ENCODE measurements at places on chromosomes 3 and 15.

DNA sequence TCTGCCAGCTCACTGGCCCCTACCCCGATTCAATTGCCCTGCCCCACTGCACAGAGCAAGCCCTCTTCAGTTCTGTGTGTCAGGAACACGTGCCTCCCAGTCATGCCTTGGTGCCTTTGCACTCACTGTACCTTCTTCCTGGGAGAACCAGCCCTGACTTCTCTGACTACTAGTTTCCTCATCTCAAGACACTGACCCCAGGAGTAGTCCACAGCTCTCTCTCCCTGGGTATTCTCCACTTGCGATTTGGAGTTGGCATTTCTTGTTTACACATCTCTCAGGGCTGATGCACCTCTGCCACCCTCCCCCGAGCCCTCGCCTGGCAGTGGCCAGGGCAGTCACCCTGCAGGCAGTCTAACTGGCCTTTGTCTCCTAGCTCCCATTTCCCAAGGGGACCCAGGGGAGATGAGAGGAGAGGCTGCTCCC lies 5.7 kb downstream of the CISH start:
- DNase-seq: no peak

- DNase-seq: no peak
These were observed 50.5 kb upstream of the FBN1 start for GRCh38 chr15:48695827-48696573.

DNA sequence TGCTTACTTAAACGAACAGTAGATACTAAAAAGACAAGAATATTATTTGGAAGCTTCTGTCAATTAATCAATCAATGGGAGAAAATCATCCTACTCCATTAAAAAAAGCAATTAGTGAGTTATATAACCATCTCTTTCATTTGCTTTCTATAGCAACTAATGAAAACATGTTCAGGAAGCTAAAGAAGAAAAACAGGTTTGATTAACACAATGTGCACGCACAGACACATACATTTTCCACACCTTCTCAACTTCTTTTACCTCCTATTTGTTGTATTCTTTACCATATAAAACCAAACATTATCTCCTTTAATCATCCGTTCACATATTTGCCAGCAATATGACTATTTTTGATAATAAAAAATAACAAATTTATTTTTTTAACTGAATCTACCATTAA lies 111.3 kb downstream of the GBE1 start:
- DNase-seq: no peak

DNA sequence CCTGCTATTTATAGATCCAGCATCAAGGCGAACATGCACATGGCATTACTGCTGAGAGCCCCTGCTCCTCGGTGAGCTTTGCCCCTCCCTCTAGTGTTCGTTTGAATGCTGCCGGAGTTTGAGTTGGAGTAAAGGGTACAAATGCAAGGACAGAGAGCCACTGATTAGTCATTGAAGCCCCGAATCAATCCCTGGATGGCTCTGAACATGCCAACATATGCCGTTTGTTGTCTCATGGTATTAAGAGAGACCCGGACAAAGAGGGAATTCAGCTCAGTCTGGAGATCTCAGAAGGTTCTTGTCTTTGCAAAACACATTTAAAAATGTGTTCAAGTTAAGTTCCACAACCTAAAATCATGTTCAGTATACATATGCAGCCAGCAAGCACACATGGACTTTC lies 789.2 kb upstream of the NR2F2 start:
- no peak for DNase-seq

- no peak for DNase-seq
These were observed 392.4 kb upstream of the PROK2 start for GRCh38 chr3:72177075-72178050.

- peak; percentile 45 for DNase-seq
These were observed at the start of gene CTSH for GRCh38 chr15:78944669-78945407. TSS of gene CTSH (minus strand) at chr15:78945046. CDS start at chr15:78944981, 65 bp downstream.

GRCh38 chr3:114627770-114628169 lies 333.9 kb downstream of the TIGIT start:
- DNase-seq: no peak

- no peak for DNase-seq
These were observed 269.8 kb downstream of the CTNNB1 start for GRCh38 chr3:41469083-41469482.

DNA sequence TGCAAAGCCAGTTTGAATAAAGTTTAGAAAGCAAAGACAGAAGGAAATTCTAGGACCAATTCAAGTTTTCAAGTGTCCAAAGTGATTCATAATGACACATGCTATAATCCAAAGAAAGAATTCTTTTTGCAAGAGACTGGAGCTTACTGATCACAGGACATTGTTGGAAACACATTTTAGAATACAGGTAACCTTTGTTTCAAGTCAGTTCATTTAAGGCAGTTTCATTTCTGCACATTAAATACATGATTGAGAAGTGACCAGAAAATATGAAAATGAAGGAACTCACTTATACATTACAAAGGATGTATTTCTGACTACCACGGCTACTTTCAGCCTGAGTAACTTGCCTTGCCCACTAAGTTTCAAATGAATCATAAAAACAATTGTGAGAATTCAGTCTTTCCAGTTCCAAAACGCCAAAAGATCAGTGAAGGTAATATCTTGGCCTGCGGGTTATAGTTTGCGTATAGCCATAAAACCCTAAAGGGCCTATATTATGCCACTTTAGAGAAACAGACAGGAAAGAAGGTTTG lies 48.7 kb downstream of the PRICKLE2 start:
- no peak for DNase-seq

DNA sequence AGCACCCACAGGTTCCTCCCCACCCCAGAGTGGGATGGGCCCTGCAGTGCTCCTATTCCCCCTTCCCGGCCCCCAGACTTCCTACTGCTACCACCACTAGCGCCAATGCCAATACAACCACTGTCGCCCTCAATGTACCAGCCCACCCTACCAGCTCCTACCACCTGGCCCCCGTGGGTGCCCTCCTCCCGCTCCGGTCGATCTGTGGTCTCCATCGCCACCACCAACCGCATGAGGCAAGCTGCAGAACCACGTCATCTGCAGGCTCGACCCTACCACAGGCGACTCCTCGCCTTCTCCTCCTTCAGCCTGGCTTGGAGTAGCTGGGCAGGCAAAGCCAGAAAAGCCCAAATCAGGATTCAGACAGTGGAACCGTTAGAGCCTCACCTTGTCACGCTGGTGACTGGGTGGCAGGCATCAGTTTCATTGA lies 179.3 kb downstream of the POTEB3 start:
- no peak for DNase-seq

- DNase-seq: no peak
These were observed 28.3 kb downstream of the GAP43 start for GRCh38 chr3:115651599-115651998.

GRCh38 chr15:32683906-32684584 lies 33.8 kb upstream of the GREM1 start:
- DNase-seq: no peak

GRCh38 chr3:124767691-124768090 lies 37.4 kb downstream of the UMPS start:
- DNase-seq: no peak

DNA sequence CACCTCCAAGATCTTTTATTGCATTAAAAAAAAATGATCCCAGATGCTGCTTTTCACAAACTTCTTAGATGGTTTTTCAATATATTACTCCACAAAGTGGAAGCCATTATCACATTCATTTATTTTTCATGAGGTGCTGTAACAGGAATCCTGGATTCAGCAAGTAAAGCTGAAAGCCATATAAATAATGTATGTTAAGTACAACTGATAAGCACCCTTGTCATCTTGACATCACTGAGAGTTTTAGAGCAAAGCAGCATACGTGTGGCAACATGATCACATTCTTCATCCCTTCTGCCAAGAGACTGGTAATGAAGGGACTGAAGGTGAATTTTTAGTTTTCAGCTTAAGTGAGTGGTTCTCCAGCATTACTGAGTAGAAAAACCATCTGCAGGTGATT lies 44.9 kb upstream of the LRRFIP2 start:
- no peak for DNase-seq

- no peak for DNase-seq
These were observed 4.0 kb downstream of the RASSF1 start for GRCh38 chr3:50336452-50337174.

DNA sequence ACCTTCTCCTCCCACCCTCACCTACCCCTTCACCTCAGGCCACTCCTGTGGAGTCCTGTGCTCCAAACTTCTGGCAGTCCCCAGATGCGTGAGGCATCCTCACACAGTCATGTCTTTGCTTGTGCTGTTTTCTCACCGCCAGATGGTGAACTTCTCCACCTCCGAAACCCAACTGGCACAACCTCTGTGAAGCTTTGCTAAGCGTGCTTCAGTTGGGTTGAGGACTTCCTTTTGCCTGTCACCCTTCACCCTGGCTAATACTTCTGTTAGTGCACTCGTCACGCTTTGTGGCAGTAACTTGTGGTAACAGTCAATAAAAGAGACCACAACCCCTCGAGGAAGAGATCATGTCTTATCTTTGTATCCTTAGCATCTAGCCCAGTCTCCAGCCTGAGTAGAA lies 42.0 kb upstream of the SKOR1 start:
- peak; percentile 6 for DNase-seq

GRCh38 chr3:83625261-83625660 lies 1333.5 kb upstream of the CADM2 start:
- DNase-seq: no peak

- DNase-seq: no peak
These were observed 73.3 kb downstream of the NSMCE3 start for GRCh38 chr15:29196290-29196689.

- no peak for DNase-seq
These were observed 43.8 kb downstream of the TMCO5A start for GRCh38 chr15:37978231-37978630.

DNA sequence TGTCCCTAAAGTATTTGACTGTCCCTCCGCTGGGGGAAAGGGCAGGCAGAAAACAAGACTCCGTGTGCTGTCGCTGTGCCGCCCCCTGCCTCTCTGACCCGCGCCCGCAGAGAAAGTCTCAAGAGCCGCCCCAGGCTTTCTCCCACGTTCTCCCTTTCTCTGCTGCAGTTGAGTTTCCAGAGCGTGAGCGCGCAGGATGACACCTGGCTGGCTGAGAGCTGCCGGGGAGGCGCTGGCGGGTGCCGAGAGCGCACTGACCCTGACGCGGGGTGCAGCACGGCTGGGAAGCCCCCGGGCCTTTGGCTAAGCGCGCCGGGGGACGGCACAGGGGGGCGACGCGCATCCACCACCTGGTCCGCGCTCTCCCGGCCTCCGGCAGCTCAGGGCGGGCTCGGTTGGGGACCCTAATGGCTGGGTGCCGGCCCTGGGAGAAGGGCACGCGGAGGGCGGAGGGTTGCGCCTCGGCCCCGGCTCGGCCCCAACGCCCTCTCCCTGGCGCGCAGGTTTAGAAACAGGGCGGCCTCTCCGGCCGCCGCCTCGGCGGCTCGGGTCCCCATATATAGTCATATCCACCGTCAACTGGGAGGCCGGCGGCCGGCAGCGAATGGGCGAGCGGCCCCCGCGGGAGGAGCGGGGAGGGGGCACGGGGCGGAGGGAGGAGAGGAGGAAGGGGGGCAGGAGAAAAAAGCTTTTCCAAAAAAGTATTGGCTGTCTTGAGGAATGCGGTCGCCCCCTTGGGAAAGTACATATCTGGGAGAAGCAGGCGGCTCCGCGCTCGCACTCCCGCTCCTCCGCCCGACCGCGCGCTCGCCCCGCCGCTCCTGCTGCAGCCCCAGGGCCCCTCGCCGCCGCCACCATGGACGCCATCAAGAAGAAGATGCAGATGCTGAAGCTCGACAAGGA lies at the start of gene TPM1:
TSS of gene TPM1 (plus strand) at position 774 of the 903 bp plus-strand sequence. CDS start at position 857, 83 bp downstream.
- no peak for DNase-seq

- DNase-seq: no peak
These were observed 38.0 kb downstream of the CCR3 start for GRCh38 chr3:46280105-46280797.

Data from stimulated activated CD8-positive, alpha-beta memory T cell treated with anti-CD3 and anti-CD28 coated beads, Interleukin-15, amount 100 ng/mL, for 24 hours (primary cell).